Psoas muscle (tissue), 8 donors: ENCODE measurements at places on chromosomes 1 and 21. TPM values are rescaled to one million over a fixed set of nuclear protein-coding genes. Genes with fewer than 3 reads are reported as not detected.
A peak's percentile ranks its signal among the peaks of the same experiment; 100 is the strongest.

TAS1R1 gene
- total RNA-seq = not detected

SHE gene
- total RNA-seq = 7.4 TPM

DNA sequence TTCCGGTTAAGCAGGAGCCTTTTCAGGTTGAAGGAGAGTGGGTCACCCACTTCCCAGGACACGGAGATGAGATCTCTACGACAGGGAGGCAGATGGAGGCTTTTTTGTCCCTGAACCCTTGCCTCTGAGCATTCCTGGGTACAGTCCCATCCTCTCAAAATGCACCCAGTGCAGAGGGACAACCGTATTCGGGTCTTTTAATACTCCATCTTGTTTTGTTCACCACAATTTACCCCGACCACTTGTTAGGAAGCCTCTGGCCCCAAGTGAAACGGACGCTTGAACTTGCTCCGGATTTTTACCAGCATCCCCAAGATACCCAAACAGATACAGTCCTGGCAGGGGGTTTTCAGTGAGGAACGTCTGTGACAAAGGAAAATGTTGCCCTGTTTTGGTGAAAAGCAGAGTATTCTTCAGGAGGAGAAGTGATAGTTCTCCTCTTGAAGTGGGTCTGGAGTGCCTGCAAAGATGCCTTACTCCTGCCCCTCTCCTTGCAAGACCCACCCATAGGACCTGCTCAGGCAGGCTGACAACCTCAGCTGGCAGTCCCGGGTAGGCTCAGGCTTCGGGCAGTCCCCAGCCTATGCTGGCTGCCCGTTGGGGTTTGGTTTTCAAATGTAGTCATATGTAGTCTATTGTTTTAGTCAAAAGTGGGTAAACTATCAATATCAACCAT, 669 bp upstream of the ARL8A start:
- no peaks in the 10 kb centered on the region for H3K36me3 ChIP-seq
- peaks cover 23% of the 10 kb centered on the region for H3K4me1 ChIP-seq
- H3K4me3 ChIP-seq = peak overlapping the region; percentile 97
- no peaks in the 10 kb centered on the region for H3K27me3 ChIP-seq
- no peak for DNase-seq

- DNase-seq = no peak
- H3K27me3 ChIP-seq = peaks cover 11% of the 10 kb centered on the region
- H3K4me3 ChIP-seq = no peak overlapping the region
- H3K36me3 ChIP-seq = no peaks in the 10 kb centered on the region
These were observed 48.8 kb upstream of the CAMK1G start for GRCh38 chr1:209534496-209535250.

MLLT11 gene
- total RNA-seq = 4.0 TPM

- H3K36me3 ChIP-seq = peaks cover 9% of the 10 kb centered on the region
- DNase-seq = peak; percentile 94
- H3K27ac ChIP-seq = peak within 1 kb of the TSS; percentile 93
- H3K4me3 ChIP-seq = peak within 1 kb of the TSS; percentile 99
- peaks cover 18% of the 10 kb centered on the region for H3K4me1 ChIP-seq
These were observed at the start of gene SCAMP3 for GRCh38 chr1:155261852-155262673. Gene SCAMP3 (minus strand): TSS chr1:155262360. CDS start chr1:155262151, 209 bp downstream.

FMOD gene
- total RNA-seq = 5.9 TPM

CLDN14 gene
- not detected for total RNA-seq

PAFAH2 gene
- total RNA-seq = 5.5 TPM

DNA sequence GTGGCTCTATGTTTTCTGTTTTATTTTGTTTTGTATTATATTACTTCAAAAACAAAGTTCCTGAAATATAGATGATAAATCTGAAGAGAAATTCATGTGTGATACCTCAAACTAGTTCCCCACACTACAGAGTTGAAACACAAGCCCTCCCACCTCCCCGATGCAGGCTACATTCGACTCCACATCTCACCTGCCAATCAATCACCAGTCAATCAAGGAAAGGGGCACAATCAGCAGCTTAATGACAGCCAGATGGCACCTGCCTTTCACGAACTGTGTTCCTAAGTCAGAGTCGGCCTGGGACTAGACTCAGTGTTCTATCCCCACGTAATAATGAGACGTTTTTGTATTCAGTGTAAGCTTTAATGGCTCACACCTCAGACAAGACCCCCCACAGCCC, 313.4 kb downstream of the SPATA17 start:
- no peaks in the 10 kb centered on the region for H3K36me3 ChIP-seq
- no peak overlapping the region for H3K27ac ChIP-seq
- no peak overlapping the region for H3K4me3 ChIP-seq
- no peaks in the 10 kb centered on the region for H3K4me1 ChIP-seq

- no peak overlapping the region for H3K4me3 ChIP-seq
- H3K36me3 ChIP-seq = peaks cover 6% of the 10 kb centered on the region
- no peak for DNase-seq
- H3K27me3 ChIP-seq = no peaks in the 10 kb centered on the region
These were observed 44.5 kb downstream of the CD55 start for GRCh38 chr1:207366022-207366421.

- H3K4me3 ChIP-seq = no peak overlapping the region
- DNase-seq = no peak
- no peaks in the 10 kb centered on the region for H3K27me3 ChIP-seq
- peaks cover 4% of the 10 kb centered on the region for H3K4me1 ChIP-seq
These were observed 15.3 kb downstream of the IFI16 start for GRCh38 chr1:159025043-159025442.

- no peak overlapping the region for H3K4me3 ChIP-seq
- H3K27ac ChIP-seq = no peak overlapping the region
- no peaks in the 10 kb centered on the region for H3K27me3 ChIP-seq
- no peaks in the 10 kb centered on the region for H3K4me1 ChIP-seq
- no peaks in the 10 kb centered on the region for H3K36me3 ChIP-seq
These were observed 55.9 kb downstream of the SEC16B start for GRCh38 chr1:177913762-177914540.

DNA sequence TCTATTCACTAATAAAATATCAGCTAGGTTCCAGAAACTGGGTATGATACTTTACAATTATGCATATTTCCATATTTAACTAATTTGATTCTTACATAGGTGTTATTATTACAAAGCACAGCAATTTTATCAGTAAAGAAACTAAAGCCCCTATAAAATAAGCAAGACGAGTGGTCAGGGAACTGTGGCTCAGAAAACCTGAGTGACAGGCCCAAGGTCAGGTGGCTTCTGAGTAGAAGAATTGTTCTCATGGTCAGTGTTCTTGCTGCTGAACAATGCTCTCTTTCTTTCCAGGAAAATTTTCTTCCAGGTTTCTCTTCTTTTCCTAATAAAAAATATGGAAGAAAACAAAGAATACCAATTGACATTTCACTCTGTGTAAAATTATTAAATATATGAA, 2.2 kb upstream of the ATP6V1G3 start:
- no peak overlapping the region for H3K4me3 ChIP-seq

ABCB10 gene
- 20.8 TPM for total RNA-seq

GRCh38 chr1:29208442-29208841, 22.3 kb downstream of the MECR start:
- peaks cover 3% of the 10 kb centered on the region for H3K4me1 ChIP-seq
- no peak overlapping the region for H3K4me3 ChIP-seq
- DNase-seq = no peak
- no peak overlapping the region for H3K27ac ChIP-seq

DNA sequence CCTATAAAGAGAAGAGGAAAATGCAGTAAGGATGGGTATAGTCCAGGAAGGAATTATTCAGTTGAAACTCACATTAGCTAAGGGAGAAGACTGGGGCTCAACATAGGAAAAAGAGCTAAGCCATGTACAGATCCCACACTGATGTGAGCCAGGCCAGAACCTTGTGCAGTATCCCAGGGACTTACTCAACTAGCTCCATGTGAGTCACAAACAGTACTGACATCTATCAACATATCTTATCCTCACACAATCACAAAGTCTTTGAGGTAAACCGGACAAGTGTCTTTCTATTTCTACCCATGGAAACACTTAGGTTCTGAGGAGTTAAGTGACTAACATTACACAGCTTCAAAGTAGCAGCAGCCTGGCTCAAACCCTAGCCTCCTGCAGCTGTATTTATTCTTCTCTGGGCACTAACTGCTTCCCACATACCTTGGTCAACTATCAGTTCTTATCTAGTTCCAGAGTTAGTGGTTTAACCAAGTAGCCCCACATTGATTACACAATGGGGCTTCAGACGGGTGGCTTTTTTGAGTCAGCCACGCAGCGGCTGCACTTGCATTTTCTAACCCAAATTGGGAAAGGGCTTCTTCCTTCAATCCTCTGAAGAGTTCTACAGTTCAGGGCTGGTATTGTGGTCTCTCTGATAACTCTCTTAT, 9.5 kb downstream of the CD5L start:
- H3K36me3 ChIP-seq = no peaks in the 10 kb centered on the region
- H3K27me3 ChIP-seq = no peaks in the 10 kb centered on the region
- no peak overlapping the region for H3K27ac ChIP-seq
- no peak overlapping the region for H3K4me3 ChIP-seq

SLC22A15 gene
- 0.39 TPM for total RNA-seq

GRCh38 chr1:153355445-153356071, 2.1 kb upstream of the S100A9 start:
- H3K36me3 ChIP-seq = no peaks in the 10 kb centered on the region
- no peak overlapping the region for H3K4me3 ChIP-seq

DNA sequence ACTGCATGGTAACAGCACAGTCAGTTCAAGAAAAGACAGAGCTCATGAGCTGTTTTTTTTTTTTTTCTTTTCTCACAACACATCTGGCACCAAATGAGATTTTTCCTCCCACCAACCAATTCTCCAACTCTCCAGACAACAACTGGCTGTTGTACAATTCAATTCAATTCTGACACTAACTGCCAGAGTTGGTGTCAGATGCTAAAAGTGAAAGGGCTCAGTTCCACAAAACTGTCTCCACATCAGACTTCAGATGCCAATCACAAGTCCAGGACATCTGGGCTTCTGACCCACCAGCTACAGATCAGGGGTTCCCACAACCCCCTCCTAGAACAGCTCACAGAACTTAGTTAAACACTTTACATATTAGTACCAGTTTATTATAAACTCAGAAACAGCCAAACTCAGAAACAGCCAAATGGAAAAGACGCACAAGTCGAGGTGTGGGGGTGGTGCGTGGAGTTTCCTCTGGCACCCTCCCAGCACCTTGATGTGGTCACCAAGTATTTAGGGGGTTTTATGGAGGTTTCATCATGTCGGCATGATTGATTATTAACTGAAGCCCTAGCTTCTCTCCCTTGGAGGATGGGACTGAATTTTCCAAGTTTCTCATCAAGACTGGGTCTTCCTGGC, 39.2 kb upstream of the LRRC8D start:
- H3K4me3 ChIP-seq = no peak overlapping the region
- no peaks in the 10 kb centered on the region for H3K36me3 ChIP-seq
- no peaks in the 10 kb centered on the region for H3K4me1 ChIP-seq
- no peaks in the 10 kb centered on the region for H3K27me3 ChIP-seq
- no peak overlapping the region for H3K27ac ChIP-seq
- no peak for DNase-seq

GRCh38 chr1:2555634-2556276, 416 bp upstream of the TNFRSF14 start:
- H3K27me3 ChIP-seq = peaks cover 7% of the 10 kb centered on the region
- peak overlapping the region; percentile 74 for H3K27ac ChIP-seq
- peak; percentile 87 for DNase-seq
- H3K36me3 ChIP-seq = no peaks in the 10 kb centered on the region
- H3K4me3 ChIP-seq = peak overlapping the region; percentile 76
- H3K4me1 ChIP-seq = no peaks in the 10 kb centered on the region

THAP3 gene
- total RNA-seq = 17.2 TPM

GRCh38 chr1:199682081-199682480, 345.4 kb upstream of the NR5A2 start:
- H3K27me3 ChIP-seq = no peaks in the 10 kb centered on the region
- DNase-seq = no peak
- H3K36me3 ChIP-seq = no peaks in the 10 kb centered on the region
- H3K4me3 ChIP-seq = no peak overlapping the region
- H3K27ac ChIP-seq = no peak overlapping the region

GRCh38 chr1:112866151-112866550, 89.8 kb downstream of the SLC16A1 start:
- no peaks in the 10 kb centered on the region for H3K4me1 ChIP-seq
- H3K27ac ChIP-seq = no peak overlapping the region
- H3K27me3 ChIP-seq = no peaks in the 10 kb centered on the region
- no peaks in the 10 kb centered on the region for H3K36me3 ChIP-seq

CD5L gene
- total RNA-seq = 1.1 TPM

POU2F1 gene
- 9.0 TPM for total RNA-seq

GRCh38 chr1:21270086-21270689, 20.1 kb downstream of the ECE1 start:
- no peak overlapping the region for H3K4me3 ChIP-seq
- peaks cover 5% of the 10 kb centered on the region for H3K4me1 ChIP-seq
- DNase-seq = peak; percentile 74
- no peaks in the 10 kb centered on the region for H3K27me3 ChIP-seq

PCSK9 gene
- not detected for total RNA-seq

DNA sequence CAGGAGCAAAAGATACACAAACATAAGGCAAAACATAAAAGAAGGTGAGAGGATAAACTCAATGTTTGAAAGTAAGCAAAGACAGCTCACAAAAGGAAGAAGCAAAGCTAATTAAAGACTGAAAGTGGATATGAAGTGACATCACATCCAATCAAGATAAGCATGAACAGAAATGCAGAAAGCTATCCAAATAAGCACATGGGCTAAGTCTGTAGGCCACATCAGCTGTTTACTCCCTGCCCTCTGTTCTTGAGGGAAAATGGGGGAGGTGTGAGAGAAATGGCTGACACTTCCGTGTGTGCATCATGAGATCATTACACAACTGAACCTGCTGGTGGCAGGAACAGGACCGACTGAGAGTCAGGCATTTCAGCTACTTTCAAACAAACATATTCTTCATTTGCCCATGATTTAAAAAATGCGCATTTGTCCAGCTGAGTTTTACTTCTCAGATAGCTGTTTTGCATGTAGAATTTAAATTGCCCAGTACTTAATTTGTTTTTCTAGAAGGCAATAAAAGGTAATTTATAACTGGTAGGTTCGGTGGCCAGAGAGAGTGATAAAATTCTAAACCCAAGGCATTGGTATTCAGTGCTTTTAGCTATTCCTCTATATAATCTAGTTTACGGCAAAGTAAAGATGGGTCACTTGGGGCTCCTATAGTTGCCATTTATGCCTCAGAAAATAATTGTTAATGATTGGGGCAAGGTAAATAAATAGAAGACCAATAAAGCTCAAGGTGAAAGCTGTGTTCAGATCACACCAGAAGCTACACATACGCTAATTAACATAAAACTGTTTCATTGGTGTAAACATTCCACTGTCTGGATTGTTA, 27.2 kb upstream of the MAN1A2 start:
- DNase-seq = no peak
- H3K27ac ChIP-seq = no peak overlapping the region
- H3K36me3 ChIP-seq = no peaks in the 10 kb centered on the region
- H3K27me3 ChIP-seq = no peaks in the 10 kb centered on the region
- no peak overlapping the region for H3K4me3 ChIP-seq
- no peaks in the 10 kb centered on the region for H3K4me1 ChIP-seq
